Naive B cell (primary cell): ENCODE measurements at places on chromosomes 4 and X.

GRCh38 chrX:53089224-53089842, 4.6 kb upstream of the KANTR start:
- DNase-seq, result peak; percentile 36

- no peak for DNase-seq
Observed at GRCh38 chrX:148495176-148495575, 5.2 kb upstream of the AFF2 start.

DNA sequence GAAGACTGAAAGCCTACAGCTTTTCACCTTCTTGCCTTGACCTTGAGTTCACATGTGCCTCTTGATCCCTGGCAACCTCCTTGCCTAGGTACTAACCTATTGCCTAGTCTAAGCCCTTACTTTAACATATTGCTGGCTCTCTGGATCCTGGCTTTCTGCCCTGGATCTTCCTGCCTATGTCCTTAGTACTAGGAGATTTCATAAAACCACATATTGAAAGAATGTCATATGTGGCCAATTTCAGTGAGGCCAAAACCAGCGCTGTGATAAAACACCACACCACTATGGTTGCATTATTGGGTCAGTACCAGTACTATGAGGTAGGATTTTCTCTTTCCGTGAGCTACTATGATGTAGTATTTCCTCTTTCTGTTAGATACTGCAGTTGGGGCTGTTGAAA, 80.4 kb downstream of the CT47B1 start:
- no peak for DNase-seq

GRCh38 chrX:18643243-18643642, 28.7 kb downstream of the RS1 start:
- no peak for DNase-seq

DNA sequence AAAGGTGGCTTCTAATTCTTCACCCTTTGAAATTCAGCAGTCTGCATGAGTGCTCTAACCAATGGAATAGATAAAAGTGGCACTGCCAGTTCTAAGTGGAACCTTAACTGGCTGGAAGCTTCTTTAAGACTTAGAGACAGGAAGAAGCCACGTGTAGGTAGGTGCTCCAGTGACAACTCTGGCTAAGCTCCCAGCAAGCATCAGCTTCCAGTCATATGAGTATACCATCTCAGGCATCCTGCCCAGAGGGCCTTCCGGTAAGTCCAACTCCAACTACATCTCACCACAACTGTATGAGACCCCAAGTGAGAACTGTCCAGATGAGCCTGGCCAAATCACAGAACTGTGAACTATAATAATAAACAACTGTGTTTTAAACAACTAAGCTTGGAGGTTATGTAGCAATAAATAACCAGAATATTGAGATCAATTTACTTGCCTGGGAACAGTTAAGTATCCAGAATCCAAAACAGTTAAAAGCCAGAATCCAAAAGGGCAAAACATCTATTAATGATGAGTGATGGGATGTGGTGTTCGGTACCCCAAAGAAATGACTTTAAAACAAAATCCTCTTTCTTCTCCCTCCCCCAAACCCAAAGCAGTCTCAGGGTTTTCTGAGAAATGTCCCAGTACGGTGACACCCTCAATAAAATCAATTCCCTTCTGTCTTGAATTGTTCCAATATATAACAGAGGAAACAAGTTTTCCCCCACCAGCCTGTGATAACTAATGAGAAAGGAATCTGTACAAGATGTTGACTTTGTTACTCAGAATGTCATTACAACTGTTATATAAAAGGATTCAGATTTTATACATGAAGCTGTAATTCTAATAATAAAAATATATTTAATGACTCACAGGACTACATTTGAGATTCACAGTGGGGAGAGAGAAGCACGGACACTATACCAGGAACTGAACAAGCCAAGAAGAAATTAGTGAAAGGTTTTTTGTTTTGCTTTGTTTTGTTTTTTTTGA, 4.2 kb downstream of the TSPAN5 start:
- no peak for DNase-seq

- no peak for DNase-seq
Observed at GRCh38 chrX:16739574-16739973, 20.2 kb downstream of the SYAP1 start.
